ENCODE measurements at places on chromosomes 16 and 17. TPM values are rescaled to one million over a fixed set of nuclear protein-coding genes. Genes with fewer than 3 reads are reported as not detected.
A peak's percentile ranks its signal among the peaks of the same experiment; 100 is the strongest.

DNA sequence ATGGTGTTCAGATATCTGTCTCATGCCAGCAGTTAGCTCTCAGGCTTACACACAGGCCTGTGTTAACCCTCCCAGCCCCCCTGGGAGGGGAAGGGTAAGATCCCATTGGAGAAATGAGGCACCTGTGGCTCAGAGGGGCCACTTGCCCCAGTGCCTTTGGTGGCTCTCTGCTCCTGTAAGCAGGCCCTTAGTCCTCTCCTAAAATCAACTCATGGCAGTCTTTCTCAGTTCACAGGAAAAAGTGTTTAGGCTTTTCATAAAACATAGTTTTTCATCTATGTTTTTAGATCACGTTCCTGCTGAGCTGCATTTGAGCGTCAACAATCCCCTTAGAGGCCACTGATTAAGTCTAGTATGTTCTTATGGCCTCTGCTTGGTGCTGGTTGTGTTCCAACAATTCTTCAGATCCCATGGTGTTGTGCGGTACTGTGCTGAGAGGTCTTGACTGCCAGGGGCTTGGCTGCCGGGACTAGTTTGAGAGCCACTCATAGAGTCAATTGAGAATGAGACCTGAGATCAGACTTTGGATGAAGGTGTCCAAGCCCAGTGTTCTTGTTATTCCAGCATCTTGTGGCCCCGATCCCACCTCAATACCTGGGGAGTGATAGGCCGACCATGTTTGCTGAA lies 10.6 kb downstream of the TAOK2 start:
- no peak for DNase-seq

- no peak for DNase-seq
These were observed 33.0 kb downstream of the ANKFN1 start for GRCh38 chr17:56186222-56186786.

DNA sequence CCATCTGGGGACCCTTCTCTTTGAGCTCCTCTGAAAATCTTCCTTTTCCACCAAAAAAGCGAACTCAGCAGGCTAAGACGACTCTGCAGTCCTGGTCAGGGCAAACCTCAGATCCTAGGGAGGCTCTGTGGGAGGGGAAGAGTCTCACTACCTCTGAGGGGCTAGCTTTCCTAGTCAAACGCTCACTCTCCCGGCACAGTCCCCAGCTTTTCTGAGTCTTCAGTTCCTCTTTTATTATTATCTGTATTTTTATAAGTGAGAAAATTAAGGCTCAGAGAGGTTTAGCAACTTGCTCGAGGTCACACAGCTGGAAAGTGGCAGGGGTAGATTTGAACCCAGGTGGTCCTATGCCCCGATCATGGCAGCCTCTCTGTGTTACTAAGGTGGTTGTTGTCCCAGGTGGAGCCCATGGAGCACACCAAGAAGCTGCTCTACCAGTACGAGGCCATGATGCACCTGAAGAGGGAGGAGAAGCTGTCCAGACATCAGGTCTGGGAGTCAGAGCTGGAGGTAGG lies 9.1 kb upstream of the KATNB1 start:
- no peak for DNase-seq

DNA sequence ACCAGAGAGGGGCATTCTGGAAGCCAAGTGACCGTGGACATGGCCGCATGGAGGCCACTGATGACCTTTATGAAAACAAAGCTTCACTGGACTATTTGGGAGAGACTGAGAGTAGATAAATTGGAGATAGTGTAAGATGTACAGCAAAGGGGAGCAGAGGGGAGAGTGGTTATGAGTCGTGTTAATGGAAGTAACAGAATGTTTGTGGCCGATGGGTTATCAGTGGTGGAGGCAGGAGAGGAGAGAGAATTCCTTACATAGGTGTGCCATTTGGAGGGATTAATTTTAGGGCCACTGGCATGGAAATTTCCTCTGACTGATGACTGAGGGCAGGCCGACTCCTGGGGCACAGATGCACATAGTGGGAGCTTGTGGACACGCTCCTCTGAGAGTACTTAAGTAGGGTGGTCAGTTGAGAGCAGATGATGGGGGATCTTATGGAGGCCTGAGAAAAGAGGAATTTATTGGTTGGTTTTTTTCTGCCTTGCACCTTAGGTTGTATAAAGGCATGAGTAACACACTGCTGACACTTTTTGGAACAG lies 19.2 kb downstream of the PRPSAP2 start:
- no peak for DNase-seq

DNA sequence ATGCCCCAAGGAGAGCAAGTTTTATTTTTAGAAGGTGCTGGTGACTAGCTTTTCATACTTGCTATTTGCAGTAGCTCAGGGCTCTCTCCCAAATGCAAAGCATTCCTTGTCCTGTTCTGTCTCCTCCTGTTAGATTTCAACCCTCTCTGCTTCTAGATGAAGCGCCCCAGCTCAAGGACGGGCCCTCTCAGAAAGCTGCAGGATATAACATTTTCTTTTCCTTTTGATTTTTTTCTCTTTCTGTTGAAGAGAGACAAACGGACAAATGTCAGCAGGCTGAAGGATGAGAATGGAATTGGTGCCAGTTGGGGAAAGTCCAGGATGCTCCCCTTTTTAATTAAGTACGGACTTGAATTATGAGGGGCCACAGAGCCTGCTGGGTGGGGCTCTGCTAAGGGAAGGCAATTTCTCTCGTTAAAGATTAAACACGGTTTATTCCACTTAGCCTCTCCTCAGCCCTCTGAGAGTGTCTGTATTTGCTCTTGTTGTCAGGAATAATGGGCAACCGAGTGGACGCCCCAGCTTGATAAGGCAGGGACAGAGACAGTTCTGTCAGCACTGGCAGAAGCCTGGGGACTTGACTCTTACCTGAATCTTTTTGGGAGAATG lies 6.2 kb upstream of the ETV4 start:
- no peak for DNase-seq

DNA sequence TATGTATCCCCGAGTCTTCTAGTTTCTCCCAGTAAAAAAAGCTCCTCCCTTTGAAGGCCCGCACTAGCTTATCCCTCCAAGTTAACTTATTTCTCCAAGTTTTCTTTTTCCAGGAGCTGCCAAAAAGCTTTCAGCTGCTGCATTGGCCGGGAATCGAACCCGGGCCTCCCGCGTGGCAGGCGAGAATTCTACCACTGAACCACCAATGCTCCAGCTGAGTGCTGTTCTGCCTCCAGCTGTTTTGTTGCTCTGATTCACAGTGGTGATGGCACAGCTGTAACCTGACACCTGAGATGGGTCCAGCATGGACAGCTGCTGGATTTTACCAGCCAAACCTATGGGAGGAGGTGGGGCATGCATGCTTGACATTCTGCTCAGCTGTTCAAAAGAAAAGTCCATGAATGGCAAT lies 22.1 kb downstream of the VAC14 start:
- DNase-seq, result peak; percentile 86

- no peak for DNase-seq
These were observed 70.3 kb downstream of the SEC14L1 start for GRCh38 chr17:77210946-77211541.

DNA sequence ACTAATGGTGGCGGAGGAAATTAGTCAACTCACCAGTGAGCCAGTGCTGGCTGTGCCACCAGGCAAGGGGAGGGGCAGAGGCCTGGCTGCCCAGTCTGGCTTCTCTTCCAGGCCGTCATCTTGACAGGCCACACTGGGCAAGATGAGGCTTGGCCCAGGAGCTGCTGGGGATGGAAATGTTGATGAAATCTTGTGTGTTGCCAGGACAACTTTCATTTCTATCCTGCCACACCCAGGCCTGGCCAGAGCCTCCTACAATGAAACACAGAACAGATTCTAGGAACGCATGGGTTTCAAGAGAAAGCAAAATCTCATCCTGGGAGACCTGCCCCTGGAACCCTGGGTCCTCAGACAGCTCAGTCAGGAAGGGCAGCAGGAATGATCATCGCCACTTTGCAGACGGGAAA lies 9.3 kb downstream of the HEXIM2 start:
- peak; percentile 31 for DNase-seq

DNA sequence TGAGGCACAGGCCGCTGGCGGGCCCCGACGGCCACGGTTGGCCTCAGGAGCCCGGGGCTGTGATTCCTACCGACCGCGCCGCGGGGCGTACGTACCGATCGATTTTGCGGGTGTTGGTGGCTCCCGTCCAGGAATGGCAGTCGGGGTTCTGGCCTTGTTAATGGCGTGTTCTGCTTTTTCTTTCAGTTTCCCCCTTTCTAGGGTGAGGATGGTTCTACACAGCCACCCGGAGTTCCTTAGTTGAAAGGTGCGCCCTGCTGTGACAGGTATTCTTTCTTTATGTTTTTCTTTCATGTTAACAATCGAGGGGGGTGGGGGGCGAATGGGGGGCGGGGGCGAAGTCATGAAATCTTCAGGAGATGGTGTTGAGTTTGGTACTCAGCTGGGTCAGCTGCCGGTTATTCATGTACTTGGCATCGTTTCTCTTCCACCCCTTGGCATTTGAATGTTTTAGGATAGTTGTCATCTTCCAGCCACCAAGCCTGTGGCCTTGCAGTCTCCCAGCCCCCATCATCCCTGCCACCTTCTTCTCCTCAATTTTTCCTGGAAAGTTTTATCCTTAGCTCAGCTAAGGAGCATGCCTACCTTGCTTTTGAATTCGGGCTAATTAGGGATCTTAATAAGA lies 802 bp downstream of the CYLD start:
- DNase-seq, result peak; percentile 72

- DNase-seq, result peak; percentile 97
These were observed 5.9 kb upstream of the CD68 start for GRCh38 chr17:7573324-7574080.

- DNase-seq, result peak; percentile 93
These were observed 119.8 kb downstream of the HIC1 start for GRCh38 chr17:2174468-2175293.

GRCh38 chr17:35726127-35726952 lies 5.1 kb upstream of the RASL10B start:
- no peak for DNase-seq

The RGS9 gene
- 14.3 TPM for total RNA-seq

The CES5A gene
- total RNA-seq, result not detected

The SULT1A1 gene
- 66.9 TPM for total RNA-seq

The IRX5 gene
- total RNA-seq, result not detected

The MRC2 gene
- 107 TPM for total RNA-seq

The TNFRSF13B gene
- not detected for total RNA-seq

The GNGT2 gene
- total RNA-seq, result 1.7 TPM

The RNF222 gene
- total RNA-seq, result not detected

The PYY gene
- not detected for total RNA-seq

The GAST gene
- total RNA-seq, result not detected

The FOXN1 gene
- 9.3 TPM for total RNA-seq
